ENCODE measurements at places on chromosomes 5 and 9.

DNA sequence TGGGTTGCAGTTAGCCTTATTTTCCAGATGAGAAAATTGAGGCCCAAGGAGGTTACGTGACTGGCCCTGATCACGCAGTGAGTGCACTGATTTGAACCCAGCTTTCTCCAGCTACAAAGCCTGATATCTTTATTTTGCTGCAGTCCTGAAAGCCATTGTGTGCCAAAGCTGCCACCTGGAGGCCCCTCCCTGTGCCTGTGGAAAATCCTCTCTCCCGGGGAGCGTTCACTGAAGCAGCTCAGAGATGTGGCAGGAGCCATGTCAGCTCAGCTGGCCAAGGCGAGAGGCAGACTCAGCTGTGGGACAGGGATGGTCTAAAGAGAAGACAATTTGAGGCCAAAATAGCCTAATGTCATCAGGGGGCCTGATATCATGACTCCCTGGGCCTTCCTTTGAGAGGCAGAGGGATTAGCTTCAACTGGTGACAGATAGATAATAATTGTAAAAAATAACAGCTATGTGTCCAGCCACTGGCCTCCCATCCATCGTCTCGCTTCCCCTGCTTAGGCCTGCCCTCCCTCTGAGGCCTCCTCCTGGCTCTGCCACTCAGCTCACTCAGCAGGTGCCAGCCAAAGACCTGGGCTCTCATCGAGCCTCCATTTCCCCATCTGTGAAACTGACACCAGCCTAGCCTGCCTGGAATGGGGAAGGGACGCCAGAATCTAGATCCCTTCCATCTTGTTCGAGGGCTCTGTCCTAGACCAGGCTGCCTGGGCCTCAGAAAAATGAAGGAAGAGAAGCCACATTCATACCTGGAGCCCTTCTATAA is 74.3 kb upstream of the GGTA1 start:
- no peak for DNase-seq

DNA sequence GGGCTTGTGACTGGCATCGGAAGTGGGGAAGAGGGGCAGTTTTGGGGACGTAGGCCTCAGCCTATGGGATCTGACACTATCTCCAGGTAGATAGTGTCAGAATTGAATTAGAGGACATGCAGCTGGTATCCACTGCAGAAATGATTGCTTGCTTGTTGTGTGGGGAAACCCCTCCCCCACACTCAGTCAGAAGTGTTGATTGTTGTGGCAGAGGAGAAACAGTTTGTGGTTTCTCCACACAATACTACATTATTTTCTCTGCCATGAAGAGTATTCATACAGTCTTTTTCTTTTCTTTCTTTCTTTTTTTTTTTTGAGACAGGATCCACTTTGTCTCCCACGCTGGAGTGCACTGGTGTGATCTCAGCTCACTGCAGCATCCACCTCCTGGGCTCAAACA is 113.9 kb downstream of the ARRDC3 start:
- DNase-seq: peak; percentile 56

GRCh38 chr9:127693143-127693542 is 13.6 kb upstream of the CFAP157 start:
- DNase-seq: no peak

GRCh38 chr5:138138949-138139780 is at the start of gene NME5:
Gene NME5, minus strand, starts transcription at chr5:138139428. Its CDS starts 648 bp downstream, at chr5:138138780.
- peak; percentile 7 for DNase-seq

DNA sequence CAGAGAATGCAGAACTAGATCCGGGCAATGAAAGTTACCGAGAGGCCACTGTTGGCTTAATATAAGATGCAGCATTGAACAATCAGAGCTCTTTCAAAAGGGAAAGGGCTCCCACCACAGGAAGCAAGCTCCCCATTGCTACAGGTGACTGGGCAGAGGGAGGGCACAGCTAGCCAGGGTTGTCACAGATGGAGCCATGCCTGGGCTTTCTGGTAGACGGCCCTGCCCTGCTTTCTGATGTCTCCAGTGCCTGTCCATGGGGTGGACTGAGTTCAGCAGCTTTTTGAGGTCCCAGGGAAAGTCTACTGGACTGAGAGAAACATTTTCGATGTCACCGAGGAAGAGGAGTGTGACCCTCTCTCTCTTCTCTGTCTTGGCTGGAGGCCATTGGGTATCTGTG is 14.1 kb downstream of the RGS3 start:
- DNase-seq: no peak

- no peak for DNase-seq
These were observed 37.4 kb upstream of the SYNPO start for GRCh38 chr5:150603052-150603451.

DNA sequence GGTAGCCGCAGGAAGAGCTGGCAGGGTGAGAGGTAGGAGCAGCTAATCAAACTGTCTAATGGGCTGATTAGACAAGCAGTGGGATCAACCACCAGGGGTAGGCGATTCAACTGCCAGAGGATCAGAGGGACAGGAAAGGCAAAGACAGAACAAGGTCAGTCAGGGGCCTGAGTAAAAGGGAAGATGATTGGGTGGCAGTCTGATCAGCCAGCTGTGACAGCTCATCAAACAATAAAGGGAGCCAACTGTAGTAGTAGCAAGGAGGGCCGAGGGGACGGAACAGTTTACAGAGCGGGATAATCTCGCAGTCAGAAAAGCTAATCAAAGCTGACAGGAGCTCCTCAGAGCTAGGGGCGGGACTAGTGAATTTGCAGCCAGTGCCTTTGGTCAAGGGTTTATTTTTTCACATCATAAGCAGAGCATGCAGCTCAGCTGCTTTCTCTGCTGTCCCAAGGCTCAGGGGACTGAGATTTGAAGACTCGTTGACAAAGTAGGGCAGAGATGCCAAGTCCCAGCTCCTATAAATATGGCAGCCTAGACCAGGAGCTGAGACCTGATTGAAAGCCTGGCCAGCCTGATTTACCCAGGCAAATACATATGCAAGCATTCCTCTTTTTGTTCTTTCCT is 418.2 kb downstream of the GABRG2 start:
- DNase-seq: no peak

All from activated naive CD4-positive, alpha-beta T cell treated with anti-CD3 and anti-CD28 coated beads for 36 hours (primary cell).